ENCODE measurements at places on chromosomes 11 and 22.

GRCh38 chr11:11973361-11973800 lies 35.0 kb downstream of the DKK3 start:
- H3K4me1 ChIP-seq: peaks cover 24% of the 10 kb centered on the region
- H3K27ac ChIP-seq: no peak overlapping the region
- peaks cover 4% of the 10 kb centered on the region for H3K27me3 ChIP-seq
- no peak overlapping the region for H3K4me3 ChIP-seq
- no peak for DNase-seq
- no peaks in the 10 kb centered on the region for H3K36me3 ChIP-seq

- no peaks in the 10 kb centered on the region for H3K36me3 ChIP-seq
- DNase-seq: no peak
- H3K27me3 ChIP-seq: no peaks in the 10 kb centered on the region
- H3K4me1 ChIP-seq: no peaks in the 10 kb centered on the region
- H3K4me3 ChIP-seq: no peak overlapping the region
Measured at GRCh38 chr22:43044290-43044712, 29.4 kb upstream of the PACSIN2 start.

- DNase-seq: no peak
- no peak overlapping the region for H3K4me3 ChIP-seq
- no peaks in the 10 kb centered on the region for H3K27me3 ChIP-seq
- H3K27ac ChIP-seq: no peak overlapping the region
Measured at GRCh38 chr11:119209186-119209585, 3.0 kb downstream of the CBL start.

- H3K36me3 ChIP-seq: peaks cover 17% of the 10 kb centered on the region
- H3K4me1 ChIP-seq: no peaks in the 10 kb centered on the region
- no peak for DNase-seq
- no peaks in the 10 kb centered on the region for H3K27me3 ChIP-seq
- H3K27ac ChIP-seq: no peak overlapping the region
Measured at GRCh38 chr11:68889948-68890446, 13.6 kb downstream of the MRPL21 start.

DNA sequence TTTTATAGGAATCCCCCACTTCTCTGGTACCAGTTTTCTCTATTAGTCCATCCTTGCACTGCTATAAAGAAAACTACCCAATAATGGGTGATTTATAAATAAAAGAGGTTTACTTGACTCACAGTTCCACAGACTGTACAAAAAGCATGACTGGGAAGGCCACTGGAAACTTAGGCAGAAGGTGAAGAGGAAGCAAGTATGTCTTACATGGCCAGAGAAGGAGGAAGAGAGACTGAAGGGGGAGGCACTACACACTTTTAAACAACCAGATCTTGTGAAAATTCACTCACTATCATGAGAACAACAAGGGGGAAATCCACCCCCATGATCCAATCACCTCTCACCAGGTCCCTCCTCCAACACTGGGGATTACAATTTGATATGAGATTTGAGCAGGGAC lies 68.9 kb upstream of the GNAZ start:
- no peak overlapping the region for H3K27ac ChIP-seq
- H3K27me3 ChIP-seq: peaks cover 67% of the 10 kb centered on the region
- no peak overlapping the region for H3K4me3 ChIP-seq
- DNase-seq: no peak

DNA sequence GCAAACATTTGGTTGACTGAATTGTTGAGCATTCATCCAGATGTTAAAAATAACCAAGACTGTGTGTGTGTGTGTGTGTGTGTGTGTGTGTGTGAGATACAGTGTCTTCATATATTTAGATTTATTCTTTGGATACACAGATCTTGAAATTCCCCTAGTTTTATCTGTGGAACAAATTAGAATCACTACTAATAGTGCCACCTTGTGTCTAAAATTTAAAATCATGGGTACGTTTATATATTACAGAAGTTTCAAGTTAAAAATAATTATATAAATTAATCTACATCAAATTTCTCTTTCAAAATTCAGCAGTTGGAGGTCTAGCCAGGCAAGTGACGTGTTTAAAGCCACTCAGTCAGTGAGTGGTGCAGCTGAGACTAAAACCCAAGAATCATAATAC lies 1566.2 kb upstream of the TENM4 start:
- no peak overlapping the region for H3K27ac ChIP-seq
- no peaks in the 10 kb centered on the region for H3K4me1 ChIP-seq

DNA sequence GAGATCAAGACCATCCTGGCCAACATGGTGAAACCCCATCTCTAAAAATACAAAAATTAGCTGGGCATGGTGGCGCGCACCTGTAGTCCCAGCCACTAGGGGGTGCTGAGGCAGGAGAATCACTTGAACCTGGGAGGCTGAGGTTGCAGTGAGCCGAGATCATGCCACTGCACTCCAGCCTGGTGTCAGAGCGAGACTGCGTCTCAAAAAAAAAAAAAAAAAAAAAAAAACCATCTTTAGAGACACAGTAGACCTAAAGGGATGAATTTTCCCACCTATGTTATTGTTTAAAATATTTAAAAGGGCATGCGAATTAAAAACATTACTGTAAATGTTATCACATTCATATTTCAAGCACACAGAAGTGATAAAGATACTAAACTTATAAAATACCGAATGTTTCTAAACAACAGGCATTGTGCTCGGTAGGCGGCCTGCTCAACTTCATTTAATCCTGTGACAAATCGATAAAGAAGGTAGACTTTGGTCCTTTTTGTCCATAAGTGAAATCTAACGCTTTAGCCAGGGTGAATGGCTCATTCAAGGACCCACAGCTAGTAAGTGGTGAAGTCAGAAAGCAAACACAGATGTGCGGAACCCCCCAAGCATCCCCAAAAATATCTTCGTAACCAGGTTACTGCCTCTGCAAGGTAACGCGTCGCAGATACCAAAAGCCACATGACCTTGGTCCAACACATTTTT lies 16.1 kb downstream of the NCAPD3 start:
- H3K27me3 ChIP-seq: no peaks in the 10 kb centered on the region
- H3K27ac ChIP-seq: no peak overlapping the region
- no peak overlapping the region for H3K4me3 ChIP-seq
- H3K4me1 ChIP-seq: peaks cover 6% of the 10 kb centered on the region

DNA sequence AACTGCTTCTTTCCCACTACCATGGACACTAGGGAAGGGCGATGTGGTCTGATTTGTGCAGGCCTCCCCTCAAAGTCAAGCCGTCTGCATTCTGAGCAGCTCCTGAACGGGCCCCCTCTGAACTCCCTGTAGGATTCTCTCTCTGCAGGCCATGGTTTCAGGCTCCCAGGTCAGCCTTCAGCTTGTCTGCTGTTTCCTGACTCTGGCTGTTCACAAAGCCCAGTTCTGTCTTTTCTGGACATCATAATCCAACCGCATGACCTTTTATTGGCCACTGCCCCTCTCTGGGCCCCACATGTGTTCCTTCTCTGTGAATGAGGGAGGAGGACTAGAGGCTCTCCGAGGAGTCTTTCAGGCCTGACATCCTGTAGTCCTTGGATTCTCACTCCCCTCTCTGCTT lies 161.0 kb downstream of the FEZ1 start:
- H3K27me3 ChIP-seq: peaks cover 11% of the 10 kb centered on the region
- H3K36me3 ChIP-seq: no peaks in the 10 kb centered on the region
- DNase-seq: no peak

GRCh38 chr11:13692172-13692571 lies 23.7 kb downstream of the FAR1 start:
- peaks cover 34% of the 10 kb centered on the region for H3K36me3 ChIP-seq
- H3K4me3 ChIP-seq: no peak overlapping the region
- H3K27ac ChIP-seq: no peak overlapping the region
- no peak for DNase-seq
- H3K27me3 ChIP-seq: no peaks in the 10 kb centered on the region

- H3K27me3 ChIP-seq: peaks cover 9% of the 10 kb centered on the region
- no peaks in the 10 kb centered on the region for H3K36me3 ChIP-seq
- peaks cover 8% of the 10 kb centered on the region for H3K4me1 ChIP-seq
- DNase-seq: no peak
Measured at GRCh38 chr11:7892840-7893254, 38.2 kb downstream of the OR10A6 start.

- H3K27me3 ChIP-seq: no peaks in the 10 kb centered on the region
- no peak overlapping the region for H3K4me3 ChIP-seq
- H3K4me1 ChIP-seq: peaks cover 40% of the 10 kb centered on the region
Measured at GRCh38 chr22:19105867-19106802, 16.1 kb downstream of the DGCR2 start.

DNA sequence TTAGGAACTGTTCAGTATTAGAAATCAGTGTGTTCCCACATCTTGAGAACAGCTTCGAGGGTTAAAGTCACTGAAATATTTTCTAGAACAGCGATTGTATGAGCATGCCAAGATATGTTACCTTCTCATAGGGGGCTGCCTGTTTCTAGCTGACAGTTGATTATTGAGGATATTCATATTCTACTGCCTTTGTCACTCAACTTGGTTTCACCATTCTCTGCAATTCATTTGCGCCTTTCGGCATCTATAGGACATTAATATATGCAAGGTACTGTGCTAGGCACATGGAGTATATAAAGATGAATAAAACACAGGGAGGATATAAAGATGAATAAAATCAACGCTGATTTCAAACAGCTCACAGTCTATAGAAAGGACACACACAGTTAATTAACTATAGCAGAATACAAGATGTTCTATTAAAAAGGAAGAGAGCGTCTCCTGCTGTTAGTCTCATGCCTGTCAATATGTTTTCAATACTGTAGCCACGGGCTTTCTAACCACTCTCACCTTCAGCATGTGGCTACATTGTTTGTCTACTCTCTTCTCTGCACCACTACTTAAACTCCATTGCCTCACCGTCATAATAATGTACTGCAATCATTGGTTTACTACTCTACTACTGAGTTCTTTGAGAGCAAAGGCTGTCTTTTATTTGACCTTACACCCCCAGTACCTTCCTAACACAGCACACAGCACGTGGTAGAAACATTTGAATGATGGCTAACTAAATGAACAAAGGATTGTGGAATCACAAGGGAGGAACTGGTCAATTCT lies 81.9 kb downstream of the RAB30 start:
- peaks cover 5% of the 10 kb centered on the region for H3K4me1 ChIP-seq
- H3K36me3 ChIP-seq: peaks cover 9% of the 10 kb centered on the region
- DNase-seq: no peak
- H3K27me3 ChIP-seq: no peaks in the 10 kb centered on the region
- H3K4me3 ChIP-seq: no peak overlapping the region

DNA sequence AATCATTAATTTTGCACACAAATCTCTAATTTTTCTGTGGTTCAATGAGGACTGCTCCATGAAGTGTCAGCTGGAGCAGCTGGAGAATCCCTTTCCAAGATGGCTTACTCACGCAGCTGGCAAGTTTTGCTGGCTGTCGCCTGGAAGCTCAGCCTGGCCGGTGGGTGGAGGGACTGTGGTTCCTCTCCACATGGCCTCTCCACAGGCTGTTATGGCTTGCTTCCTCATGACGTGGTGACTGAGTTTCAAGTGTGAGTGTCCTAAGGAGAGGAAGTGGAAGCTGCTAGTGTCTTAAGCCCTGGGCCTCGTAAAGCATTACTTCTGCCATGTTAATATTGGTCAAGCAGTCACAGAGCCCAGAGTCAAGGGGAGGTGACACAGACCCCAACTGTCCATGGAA lies 14.0 kb upstream of the NRIP3 start:
- no peak overlapping the region for H3K4me3 ChIP-seq
- peaks cover 14% of the 10 kb centered on the region for H3K27me3 ChIP-seq
- H3K4me1 ChIP-seq: peaks cover 29% of the 10 kb centered on the region
- no peak for DNase-seq
- H3K27ac ChIP-seq: no peak overlapping the region
